ENCODE measurements at places on chromosomes 7 and 10. TPM values are rescaled to one million over a fixed set of nuclear protein-coding genes. Genes with fewer than 3 reads are reported as not detected.

PRXL2A gene
- 4.5 TPM for total RNA-seq

DNA sequence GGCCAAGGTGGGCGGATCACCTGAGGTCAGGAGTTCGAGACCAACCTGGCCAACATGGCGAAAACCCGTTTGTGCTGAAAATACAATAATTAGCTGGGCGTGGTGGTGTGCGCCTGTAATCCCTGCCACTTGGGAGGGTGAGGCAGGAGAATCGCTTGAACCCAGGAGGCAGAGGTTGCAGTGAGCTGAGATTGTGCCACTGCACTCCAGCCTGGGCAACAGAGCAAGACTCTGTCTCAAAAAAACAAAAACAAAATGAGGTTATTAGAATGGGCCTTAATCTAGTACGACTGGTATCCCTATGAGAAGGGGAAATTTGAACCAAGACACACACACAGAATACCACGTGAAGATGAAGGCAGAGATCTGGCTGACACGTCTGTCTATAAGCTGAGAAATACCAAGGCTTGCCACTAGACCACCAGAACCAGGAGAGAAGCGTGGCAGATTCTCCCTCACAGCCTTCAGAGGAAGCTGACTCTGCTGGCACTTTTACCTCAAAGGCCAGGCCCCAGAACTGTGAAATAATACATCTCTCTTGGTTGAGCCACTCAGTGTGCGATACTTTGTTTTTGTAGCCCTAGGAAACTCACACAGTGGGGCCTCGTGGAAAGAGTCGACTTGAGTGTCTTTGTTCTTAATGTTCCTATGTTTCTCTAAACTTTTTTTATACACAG, 59.6 kb downstream of the TMEM209 start:
- no peaks in the 10 kb centered on the region for H3K36me3 ChIP-seq
- peaks cover 3% of the 10 kb centered on the region for H3K4me1 ChIP-seq
- no peak for DNase-seq
- H3K4me3 ChIP-seq: no peak overlapping the region
- H3K27me3 ChIP-seq: peaks cover 9% of the 10 kb centered on the region

DNA sequence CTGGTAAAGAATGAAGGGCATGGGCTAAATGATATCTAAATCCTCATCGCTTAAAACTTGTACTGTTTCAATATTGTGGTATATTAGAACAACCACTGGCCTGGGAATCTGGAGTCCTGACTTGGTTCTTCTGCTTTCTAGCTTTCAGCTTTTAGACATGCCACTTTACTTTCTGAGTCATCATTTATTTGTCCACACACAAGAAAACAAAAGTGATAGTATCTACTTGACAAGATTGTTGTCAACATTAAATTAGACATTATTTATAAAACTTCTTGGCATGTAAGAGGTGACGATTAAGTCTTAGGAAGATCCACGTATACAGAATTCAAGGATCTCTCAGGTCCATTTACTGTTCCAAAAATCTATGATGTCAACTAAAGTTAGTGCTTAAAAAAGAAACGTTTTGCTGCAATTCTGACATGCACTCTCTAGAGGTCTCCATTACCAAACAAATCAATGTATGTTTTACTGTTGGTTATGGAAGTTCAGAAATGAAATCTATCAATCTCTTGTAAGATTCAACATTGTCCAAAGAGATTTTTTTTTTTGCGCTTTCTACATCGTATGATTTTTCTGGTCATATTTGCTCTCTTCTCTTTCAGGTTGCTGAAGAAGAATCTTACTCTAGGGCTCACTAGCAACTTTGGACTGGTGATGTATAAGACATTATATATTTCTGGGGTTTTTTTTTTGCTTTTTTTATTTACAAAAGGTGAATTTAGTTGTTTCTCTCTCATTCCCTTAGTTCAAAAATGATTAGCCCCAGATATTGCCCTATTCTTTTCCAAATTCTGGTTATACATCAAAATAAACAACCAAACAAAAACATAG, 53.6 kb upstream of the DYNC1I1 start:
- no peak for DNase-seq
- H3K4me3 ChIP-seq: no peak overlapping the region
- no peaks in the 10 kb centered on the region for H3K36me3 ChIP-seq
- no peaks in the 10 kb centered on the region for H3K27me3 ChIP-seq
- H3K27ac ChIP-seq: no peak overlapping the region
- H3K4me1 ChIP-seq: no peaks in the 10 kb centered on the region

DNA sequence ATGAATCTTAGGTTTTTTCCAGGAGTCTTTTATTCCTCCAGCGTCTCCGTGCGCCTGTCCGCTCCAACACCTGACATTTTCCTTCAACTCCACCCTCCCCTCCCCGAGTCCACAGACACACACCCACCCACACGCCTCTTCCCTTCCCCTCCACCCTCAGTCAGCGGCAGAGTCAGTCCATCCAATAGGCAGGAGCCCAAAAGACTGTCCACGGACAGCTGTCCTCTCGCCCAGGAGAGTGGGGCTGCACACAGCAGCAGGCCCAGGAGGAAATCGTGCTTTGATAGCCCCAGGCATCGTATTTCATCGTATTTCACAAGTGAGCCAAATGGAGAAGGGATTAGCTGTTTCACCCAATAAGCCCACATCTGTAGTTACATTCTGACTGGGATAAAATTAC, 285.1 kb downstream of the ZEB1 start:
- peak overlapping the region; percentile 83 for H3K4me3 ChIP-seq
- peaks cover 18% of the 10 kb centered on the region for H3K4me1 ChIP-seq
- no peaks in the 10 kb centered on the region for H3K36me3 ChIP-seq
- H3K27me3 ChIP-seq: peaks cover 13% of the 10 kb centered on the region
- no peak for DNase-seq

GRCh38 chr7:27171637-27172314, 2.3 kb downstream of the HOXA10 start:
- no peak overlapping the region for H3K4me3 ChIP-seq
- no peak for DNase-seq
- H3K27ac ChIP-seq: peak overlapping the region; percentile 58
- no peaks in the 10 kb centered on the region for H3K36me3 ChIP-seq
- H3K4me1 ChIP-seq: peaks cover 13% of the 10 kb centered on the region

DNA sequence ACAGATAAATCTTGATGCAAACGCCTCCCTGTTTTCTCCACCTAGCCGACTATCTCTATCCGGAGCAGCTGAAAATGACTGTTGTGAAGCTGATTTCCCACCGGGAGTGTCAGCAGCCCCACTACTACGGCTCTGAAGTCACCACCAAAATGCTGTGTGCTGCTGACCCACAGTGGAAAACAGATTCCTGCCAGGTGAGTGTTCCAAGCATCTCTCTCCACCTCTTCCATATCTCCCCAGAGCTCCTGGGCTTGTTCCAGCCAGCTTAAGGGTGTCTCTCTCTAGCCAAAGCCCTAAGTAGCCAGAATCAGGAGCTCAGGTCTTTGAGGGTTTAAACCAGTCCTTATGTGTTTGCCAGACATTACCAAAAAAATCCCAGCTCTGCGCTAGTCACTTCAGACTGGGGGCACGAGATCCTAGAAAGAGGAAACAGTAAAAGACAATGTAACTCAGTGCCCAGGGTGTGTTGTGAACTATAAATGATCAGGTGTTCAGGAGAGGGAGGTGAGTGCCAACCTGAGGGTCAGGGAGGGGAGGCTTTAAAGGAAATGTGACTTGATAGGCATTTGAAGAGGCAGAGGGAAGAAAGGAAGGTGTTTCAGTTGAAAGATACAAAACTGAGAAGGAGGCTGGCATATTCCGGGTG, 4.4 kb downstream of the PLAU start:
- H3K27ac ChIP-seq: no peak overlapping the region
- DNase-seq: no peak
- no peak overlapping the region for H3K4me3 ChIP-seq
- peaks cover 55% of the 10 kb centered on the region for H3K36me3 ChIP-seq

DNA sequence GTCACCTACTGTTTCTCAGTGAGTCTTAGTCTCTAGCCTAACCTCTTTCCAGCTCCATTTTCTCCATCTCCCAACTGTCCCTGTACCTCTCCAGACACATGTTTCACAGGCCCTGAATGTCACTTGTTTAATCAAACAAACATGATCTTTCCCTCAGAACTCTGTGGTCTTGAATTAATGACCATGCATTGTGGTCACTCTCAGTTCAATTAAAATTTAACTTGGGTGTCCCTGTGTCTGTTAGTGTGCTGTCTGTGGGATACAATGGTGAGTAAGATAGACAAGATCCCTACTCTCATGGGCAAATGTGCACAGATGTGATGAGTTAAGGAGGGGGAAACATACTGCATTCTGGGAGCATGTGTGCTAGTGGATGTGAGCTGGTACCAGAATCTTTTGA, 65.0 kb downstream of the RBM33 start:
- H3K4me3 ChIP-seq: no peak overlapping the region
- no peak overlapping the region for H3K27ac ChIP-seq
- peaks cover 12% of the 10 kb centered on the region for H3K4me1 ChIP-seq
- peaks cover 49% of the 10 kb centered on the region for H3K36me3 ChIP-seq
- no peaks in the 10 kb centered on the region for H3K27me3 ChIP-seq
- DNase-seq: no peak

- DNase-seq: no peak
- H3K27ac ChIP-seq: no peak overlapping the region
- H3K4me1 ChIP-seq: no peaks in the 10 kb centered on the region
- no peak overlapping the region for H3K4me3 ChIP-seq
- no peaks in the 10 kb centered on the region for H3K36me3 ChIP-seq
Observed at GRCh38 chr10:34154383-34154900, 660.7 kb downstream of the PARD3 start.

SLC16A12 gene
- total RNA-seq: not detected

DNA sequence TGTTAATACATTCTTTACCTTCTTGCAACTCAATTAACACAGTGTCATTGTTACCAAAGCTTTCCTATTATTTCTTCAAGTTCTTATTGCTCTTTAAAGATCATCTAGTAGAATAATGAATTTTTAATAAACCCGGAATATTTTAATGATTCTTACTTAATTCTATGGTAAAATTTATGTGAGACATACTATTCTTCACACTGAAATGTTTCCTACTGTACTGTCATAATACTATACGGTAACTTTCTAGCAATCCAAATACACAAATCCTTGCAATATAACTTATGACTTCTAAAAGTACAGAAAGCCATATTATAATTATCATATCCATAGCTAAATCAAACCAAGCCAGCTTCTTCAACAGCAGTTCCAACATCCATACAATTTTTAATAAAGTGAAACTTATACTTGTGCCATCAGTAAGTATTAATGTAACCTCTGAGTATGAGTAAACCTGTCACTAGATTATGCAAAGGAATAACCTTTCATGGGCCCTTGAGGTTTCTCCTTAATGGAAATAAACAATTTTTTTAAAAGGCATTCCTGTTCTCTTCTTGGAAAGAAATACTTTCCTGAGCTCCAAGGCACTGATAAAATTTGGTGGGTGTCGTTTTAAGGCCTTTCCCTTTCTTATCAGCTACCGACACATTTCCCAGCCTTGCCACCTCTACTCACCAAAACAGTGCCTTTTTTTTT, 87.4 kb downstream of the IMMP2L start:
- H3K36me3 ChIP-seq: no peaks in the 10 kb centered on the region
- DNase-seq: no peak
- H3K4me3 ChIP-seq: no peak overlapping the region

KIAA1549 gene
- 0.33 TPM for total RNA-seq

COL28A1 gene
- total RNA-seq: not detected

- no peaks in the 10 kb centered on the region for H3K4me1 ChIP-seq
- no peaks in the 10 kb centered on the region for H3K36me3 ChIP-seq
- H3K27me3 ChIP-seq: no peaks in the 10 kb centered on the region
- H3K27ac ChIP-seq: no peak overlapping the region
- no peak for DNase-seq
Observed at GRCh38 chr7:57201021-57201894, 69.0 kb upstream of the ZNF479 start.

GRCh38 chr10:80870282-80870681, 332.6 kb downstream of the SH2D4B start:
- no peaks in the 10 kb centered on the region for H3K27me3 ChIP-seq
- DNase-seq: no peak
- no peak overlapping the region for H3K4me3 ChIP-seq
- no peak overlapping the region for H3K27ac ChIP-seq
- H3K4me1 ChIP-seq: no peaks in the 10 kb centered on the region
- H3K36me3 ChIP-seq: no peaks in the 10 kb centered on the region

HPSE2 gene
- total RNA-seq: not detected

OPALIN gene
- not detected for total RNA-seq

DNA sequence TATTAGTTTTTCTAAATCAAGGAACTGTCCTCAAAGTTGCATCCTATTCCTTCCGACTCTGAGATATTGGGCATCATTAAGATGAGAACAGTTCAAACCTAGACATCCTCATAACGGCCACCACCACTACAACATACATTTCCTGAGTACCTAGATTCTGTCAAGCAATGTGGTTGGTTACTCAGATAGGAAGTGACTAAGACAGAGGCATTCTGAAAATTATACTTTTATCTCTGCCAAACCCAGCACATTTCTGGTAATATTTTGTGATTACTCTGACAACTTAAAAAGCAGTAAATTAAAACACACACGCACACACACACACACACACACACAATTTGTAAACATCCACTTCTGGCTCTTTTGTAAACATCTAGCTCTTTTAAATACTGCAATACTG, 291.2 kb upstream of the MEOX2 start:
- no peaks in the 10 kb centered on the region for H3K27me3 ChIP-seq
- no peak overlapping the region for H3K4me3 ChIP-seq
- H3K36me3 ChIP-seq: no peaks in the 10 kb centered on the region
- DNase-seq: no peak
- peaks cover 4% of the 10 kb centered on the region for H3K4me1 ChIP-seq

GRCh38 chr10:72272689-72273409, 875 bp upstream of the DDIT4 start:
- H3K4me1 ChIP-seq: peaks cover 51% of the 10 kb centered on the region
- H3K36me3 ChIP-seq: peaks cover 40% of the 10 kb centered on the region
- no peaks in the 10 kb centered on the region for H3K27me3 ChIP-seq
- DNase-seq: peak; percentile 54

FGFBP3 gene
- 1.3 TPM for total RNA-seq

DNA sequence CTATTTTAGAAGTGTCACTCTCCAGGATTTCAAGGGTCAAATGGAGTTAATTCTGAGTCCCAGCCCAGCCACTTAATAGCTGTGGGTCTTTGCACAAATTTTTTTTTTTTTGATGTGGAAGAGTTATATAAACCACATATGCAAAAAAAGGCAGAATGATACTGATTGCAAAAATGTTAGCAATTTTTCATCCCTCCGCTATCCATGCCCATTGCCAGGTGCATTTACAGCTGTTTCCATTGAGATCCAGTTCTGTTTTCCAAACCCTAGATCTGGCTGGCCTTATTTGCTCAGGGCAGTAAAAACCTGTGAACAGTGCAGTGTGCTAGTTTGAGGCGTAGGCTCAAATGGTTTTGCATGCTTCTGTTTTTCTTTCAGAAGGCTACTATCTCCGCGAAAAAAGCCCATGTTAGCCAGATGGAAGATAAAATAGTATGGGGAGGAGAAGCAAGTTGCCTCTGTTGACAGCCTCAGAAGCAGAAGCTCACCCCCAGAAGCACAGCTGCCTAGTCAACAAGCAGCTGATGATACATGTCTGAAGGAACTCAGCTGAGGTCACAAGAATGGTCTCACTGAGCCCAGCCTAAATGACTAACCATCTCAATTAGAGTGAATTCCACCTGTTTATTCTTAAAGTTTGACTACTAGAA, 997 bp upstream of the ZNF138 start:
- peaks cover 24% of the 10 kb centered on the region for H3K4me1 ChIP-seq
- no peak overlapping the region for H3K4me3 ChIP-seq
- H3K27me3 ChIP-seq: no peaks in the 10 kb centered on the region

ITGB8 gene
- not detected for total RNA-seq

Measured in activated CD4-positive, alpha-beta memory T cell treated with anti-CD3 and anti-CD28 coated beads, Interleukin-2, amount 10 ng/mL, durations not matched to agents 7 days and 5 days (primary cell).